ENCODE measurements at places on chromosomes 3 and 15.

DNA sequence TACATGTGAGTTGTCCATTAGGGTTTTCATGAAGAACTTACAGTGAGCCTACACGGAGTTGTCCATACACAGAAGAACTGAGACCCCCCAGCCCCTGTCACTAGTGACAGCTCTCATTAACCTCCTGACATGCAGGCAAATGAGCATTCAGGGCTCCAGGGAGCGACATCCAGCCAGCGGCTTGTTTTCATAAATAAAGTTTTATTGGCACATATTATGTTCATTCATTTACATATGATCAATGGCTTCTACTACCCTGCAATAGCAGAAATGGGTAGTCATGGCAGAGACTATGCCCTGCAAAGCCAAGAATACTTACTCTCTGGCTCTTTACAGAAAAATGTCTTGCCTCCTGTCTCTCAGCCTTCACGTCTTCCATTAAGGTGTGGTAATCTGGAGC, 553.5 kb downstream of the EDEM1 start:
- no peaks in the 10 kb centered on the region for H3K27me3 ChIP-seq
- no peaks in the 10 kb centered on the region for H3K36me3 ChIP-seq
- no peak overlapping the region for H3K4me3 ChIP-seq
- H3K4me1 ChIP-seq = no peaks in the 10 kb centered on the region
- no peak for DNase-seq
- no peak overlapping the region for H3K27ac ChIP-seq

DNA sequence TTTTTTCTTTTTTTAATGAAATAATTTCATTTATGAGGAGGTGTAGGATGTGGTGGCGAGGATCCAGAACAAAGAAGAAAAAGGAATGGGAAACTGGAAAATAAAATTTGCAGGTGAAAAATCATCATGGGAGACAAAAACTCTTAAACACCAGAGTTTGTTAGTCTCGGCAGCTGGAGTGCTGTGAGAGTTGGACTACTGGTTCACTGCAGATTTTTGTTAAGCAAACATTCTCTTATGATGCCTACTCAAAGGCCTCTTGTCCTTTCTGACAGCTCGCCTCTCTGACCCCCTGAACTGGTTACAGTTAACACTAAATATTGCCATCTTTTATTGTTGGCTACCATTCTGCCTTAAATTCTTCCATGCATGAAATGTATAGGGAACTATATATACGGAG, 152.4 kb upstream of the DPH6 start:
- no peaks in the 10 kb centered on the region for H3K4me1 ChIP-seq
- H3K27ac ChIP-seq = no peak overlapping the region
- no peaks in the 10 kb centered on the region for H3K36me3 ChIP-seq
- H3K27me3 ChIP-seq = no peaks in the 10 kb centered on the region
- H3K4me3 ChIP-seq = no peak overlapping the region
- DNase-seq = no peak

DNA sequence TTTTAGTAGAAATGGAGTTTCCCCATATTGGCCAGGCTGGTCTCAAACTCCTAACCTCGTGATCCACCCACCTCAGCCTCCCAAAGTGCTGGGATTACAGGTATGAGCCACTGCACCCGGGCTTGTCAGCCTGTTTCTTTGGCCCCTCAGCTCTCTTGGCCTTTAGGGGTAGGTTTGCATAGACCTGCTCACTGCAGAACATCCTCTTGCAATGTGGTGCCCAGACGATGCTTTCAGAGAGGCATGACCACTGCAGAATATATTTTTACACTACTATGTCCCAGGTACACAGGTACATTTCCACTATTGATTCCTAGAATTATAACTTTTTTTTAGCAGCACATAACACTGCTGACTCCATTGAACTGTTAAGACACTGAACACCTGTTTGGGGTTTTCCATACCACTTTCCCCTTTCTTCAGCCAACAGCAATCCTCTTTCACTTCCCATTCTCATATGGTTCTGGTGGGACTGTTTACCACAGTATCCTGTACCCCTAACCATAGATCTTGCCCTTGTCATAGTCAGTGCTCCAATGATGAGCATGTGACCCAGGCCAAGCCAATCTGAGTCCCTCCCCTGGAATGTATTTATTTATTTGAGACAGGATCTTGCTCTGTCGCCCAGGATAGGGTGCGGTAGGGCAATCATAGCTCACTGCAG, 21.1 kb downstream of the CCDC32 start:
- no peaks in the 10 kb centered on the region for H3K4me1 ChIP-seq
- no peak overlapping the region for H3K27ac ChIP-seq
- no peak overlapping the region for H3K4me3 ChIP-seq
- no peaks in the 10 kb centered on the region for H3K36me3 ChIP-seq

DNA sequence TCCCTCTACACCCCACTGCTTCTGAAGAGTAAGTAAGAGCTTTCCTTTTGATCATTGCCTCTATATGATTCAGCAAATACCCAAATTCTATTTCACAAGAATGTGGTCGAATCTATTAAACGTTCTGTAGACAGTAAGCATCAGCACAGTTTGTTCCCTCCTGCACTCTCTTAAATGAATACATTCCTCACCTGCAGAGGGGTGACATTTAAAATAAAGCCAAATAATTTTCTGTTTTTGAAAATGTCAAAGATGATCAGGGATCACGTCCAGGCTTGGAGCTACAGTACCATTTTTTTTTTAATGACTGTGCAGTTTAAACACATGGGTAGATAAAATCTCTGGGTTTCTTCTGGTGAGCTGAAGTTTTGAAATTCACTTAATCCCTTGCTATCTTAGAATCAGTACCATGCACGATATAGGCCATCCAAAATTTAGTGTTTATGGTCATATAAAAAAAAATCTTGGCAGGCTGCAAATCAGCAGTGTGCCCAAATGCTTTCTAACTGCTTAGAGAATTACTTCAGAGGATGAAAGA, 12.8 kb downstream of the PYDC2 start:
- H3K4me3 ChIP-seq = no peak overlapping the region
- DNase-seq = no peak
- H3K27ac ChIP-seq = no peak overlapping the region
- H3K27me3 ChIP-seq = no peaks in the 10 kb centered on the region
- no peaks in the 10 kb centered on the region for H3K4me1 ChIP-seq

DNA sequence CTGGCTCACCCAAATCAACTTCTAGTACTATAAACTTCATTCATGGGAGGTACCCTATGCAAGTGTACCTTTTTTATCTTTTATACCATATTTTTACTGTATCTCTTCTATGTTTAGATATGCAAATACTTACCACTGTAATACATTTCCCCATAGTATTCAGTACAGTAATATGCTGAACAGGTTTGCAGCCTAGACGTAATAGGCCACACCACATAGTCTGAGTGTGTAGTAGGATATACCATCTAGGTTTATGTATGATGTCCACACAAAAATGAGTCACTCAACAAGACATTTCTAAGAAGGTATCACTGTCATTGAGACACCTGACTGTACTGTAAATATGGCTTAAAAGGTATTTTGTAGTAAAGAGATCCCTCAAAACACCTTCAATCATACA, 124.7 kb downstream of the PLOD2 start:
- H3K4me3 ChIP-seq = no peak overlapping the region
- DNase-seq = no peak
- no peak overlapping the region for H3K27ac ChIP-seq
- peaks cover 4% of the 10 kb centered on the region for H3K4me1 ChIP-seq
- H3K27me3 ChIP-seq = no peaks in the 10 kb centered on the region

GRCh38 chr3:140708815-140709214, 31.0 kb downstream of the TRIM42 start:
- no peak for DNase-seq
- no peaks in the 10 kb centered on the region for H3K36me3 ChIP-seq
- H3K27me3 ChIP-seq = no peaks in the 10 kb centered on the region
- H3K4me1 ChIP-seq = no peaks in the 10 kb centered on the region
- no peak overlapping the region for H3K4me3 ChIP-seq

DNA sequence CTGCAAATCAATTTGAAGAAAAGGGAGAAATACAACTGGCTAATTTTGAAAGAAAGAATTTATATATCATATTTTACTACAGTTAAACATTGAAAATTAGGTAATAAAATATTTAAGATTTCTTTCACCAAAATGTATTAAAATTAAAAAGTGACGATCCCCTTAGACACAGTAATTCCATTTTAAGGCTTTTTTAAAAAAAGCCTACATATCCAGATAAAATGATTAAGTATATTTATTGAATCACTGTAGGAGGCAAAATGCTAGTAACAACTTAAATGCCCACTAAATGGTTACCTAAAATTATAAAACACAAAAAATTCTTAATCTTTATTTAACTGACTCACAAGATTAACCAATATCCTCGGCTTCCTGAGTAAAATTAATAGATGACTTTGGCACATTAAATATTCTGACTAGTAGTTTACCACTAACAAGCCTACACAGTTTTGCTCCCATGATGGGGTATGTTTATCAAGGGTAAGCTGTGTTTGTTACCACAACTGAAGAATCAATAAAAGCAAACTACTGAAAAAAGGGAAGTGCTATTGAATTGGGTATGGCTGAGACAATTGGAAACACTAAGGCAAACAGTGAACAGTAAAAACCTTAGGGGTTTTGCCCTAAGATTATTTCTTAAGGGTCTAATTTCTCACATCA, 28.4 kb downstream of the ANKRD28 start:
- H3K27ac ChIP-seq = no peak overlapping the region
- no peaks in the 10 kb centered on the region for H3K36me3 ChIP-seq
- no peak for DNase-seq
- H3K27me3 ChIP-seq = no peaks in the 10 kb centered on the region
- no peaks in the 10 kb centered on the region for H3K4me1 ChIP-seq

DNA sequence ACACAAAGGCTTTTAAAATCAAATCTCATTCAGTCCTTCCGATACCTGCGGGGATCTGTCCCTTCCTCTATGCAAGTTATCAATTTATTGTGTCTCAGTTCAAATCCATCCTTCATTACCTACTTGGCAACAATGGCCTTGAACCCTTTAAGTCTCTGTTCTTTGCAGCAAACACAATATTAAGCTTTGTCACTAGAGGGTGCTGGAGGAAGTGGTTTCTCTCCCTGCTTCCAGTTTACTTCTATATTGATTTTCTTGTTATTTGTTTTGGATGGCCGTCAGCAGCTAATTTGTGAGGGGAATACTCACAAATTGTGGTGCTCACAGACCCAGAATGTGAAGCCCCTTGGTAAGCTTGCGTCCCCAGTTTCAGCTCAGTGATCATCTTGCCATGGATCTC, 278.3 kb downstream of the FGF12 start:
- H3K27ac ChIP-seq = no peak overlapping the region
- no peak for DNase-seq
- no peaks in the 10 kb centered on the region for H3K4me1 ChIP-seq

DNA sequence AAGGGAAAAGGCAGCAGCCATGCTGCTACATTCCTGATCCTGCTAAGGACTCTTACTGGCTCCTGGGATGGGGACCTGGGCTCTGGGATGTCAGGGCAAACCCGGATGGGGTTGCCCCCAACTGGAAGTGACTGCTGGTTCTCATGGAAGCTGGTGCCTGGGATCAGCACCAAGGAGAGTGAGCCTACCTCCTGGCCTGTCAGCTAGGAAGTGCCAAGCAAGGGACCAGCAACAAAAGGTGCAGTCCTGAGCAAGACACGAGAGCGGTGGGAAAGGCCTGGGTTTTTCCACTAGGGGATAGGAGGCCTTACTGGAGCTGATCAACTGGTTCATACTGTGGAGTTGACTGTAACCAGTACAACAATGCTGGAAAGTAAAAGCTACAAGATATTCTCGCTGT, 47.9 kb upstream of the SYNM start:
- no peaks in the 10 kb centered on the region for H3K36me3 ChIP-seq
- H3K4me3 ChIP-seq = no peak overlapping the region
- no peaks in the 10 kb centered on the region for H3K4me1 ChIP-seq
- no peak overlapping the region for H3K27ac ChIP-seq

DNA sequence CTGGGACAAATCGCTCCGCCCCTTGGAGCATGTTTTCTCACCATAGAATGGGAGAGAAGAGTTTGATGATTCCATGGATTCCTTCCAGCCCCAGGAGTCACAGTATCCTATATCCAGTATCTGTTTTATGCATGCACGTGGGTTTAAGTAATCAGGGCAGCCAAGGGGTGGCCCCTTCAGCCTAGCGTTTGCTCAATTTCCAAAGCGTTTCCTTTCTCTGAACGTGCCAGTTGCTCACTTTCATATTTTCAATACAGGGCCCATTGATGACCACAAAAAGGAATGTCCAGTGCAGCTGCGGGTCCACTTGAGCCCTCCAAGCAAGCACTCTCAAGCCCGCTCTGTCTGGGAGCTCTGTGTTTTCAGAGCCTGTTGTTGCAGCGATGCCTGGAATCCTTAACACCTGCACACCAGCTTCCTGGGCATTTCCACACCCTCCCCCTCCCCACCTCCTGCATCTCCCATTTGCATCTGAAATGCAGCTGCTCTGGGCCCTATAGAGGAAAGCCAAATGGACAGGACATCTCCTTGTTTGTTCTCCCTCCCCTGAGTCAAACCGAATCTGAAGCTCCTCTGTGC, 164.3 kb upstream of the LPP start:
- H3K27me3 ChIP-seq = no peaks in the 10 kb centered on the region
- H3K4me1 ChIP-seq = no peaks in the 10 kb centered on the region

GRCh38 chr15:93478947-93479346, 389.9 kb upstream of the RGMA start:
- peaks cover 6% of the 10 kb centered on the region for H3K4me1 ChIP-seq
- H3K27me3 ChIP-seq = no peaks in the 10 kb centered on the region
- DNase-seq = no peak

DNA sequence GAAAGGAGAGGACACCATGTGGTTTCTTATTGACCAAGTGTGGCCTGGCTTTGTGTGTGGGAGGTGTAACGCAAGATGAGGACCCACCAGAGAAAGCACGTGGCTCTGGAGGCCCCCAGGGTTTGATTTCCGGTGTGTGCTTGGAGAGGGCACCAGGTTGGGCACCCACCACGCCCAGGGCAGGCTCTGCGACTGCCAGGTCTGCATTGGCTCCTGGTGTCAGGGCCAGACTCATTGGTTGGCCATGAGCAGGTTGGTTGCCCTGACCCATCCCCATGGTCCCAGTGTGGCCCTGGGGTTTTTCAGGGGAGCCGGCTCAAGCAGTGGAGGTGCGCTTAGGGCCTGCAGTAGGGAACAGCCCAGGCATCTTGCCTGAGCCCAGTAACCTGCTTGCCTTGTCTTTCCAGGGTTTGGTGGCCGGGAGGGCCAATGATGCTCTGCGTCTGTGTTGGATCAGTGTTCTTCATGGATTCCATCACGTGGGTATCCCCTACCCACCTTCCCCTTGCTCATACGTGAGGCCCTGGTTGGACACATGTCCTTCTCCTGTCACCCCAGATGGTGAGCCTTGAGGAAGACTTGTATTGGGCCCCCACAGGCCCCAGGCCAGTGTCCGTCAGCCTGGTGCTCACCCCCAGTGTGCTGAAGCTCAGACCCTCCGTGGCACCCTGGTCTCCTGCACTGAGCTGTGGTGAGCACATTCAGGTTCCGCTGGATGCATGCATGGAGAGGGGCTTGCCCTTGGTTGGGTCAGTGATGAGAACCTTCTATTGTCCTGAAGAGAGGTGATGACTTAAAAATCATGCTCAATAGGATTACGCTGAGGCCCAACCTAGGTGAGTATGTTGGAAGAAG, 193.9 kb downstream of the UBE3A start:
- no peaks in the 10 kb centered on the region for H3K36me3 ChIP-seq
- no peaks in the 10 kb centered on the region for H3K27me3 ChIP-seq
- no peak overlapping the region for H3K27ac ChIP-seq
- DNase-seq = peak; percentile 23
- no peaks in the 10 kb centered on the region for H3K4me1 ChIP-seq
- H3K4me3 ChIP-seq = no peak overlapping the region
